Omental fat pad (tissue), 4 donors: ENCODE measurements at places on chromosomes 1 and 21. TPM values are rescaled to one million over a fixed set of nuclear protein-coding genes. Genes with fewer than 3 reads are reported as not detected.

- DNase-seq, result no peak
Measured at GRCh38 chr1:107609808-107610207, 355.2 kb downstream of the VAV3 start.

- DNase-seq, result no peak
Measured at GRCh38 chr1:24168245-24168644, 18.8 kb downstream of the IFNLR1 start.

NBPF3 gene
- 7.1 TPM for total RNA-seq

GJA5 gene
- total RNA-seq, result 34.0 TPM

DNA sequence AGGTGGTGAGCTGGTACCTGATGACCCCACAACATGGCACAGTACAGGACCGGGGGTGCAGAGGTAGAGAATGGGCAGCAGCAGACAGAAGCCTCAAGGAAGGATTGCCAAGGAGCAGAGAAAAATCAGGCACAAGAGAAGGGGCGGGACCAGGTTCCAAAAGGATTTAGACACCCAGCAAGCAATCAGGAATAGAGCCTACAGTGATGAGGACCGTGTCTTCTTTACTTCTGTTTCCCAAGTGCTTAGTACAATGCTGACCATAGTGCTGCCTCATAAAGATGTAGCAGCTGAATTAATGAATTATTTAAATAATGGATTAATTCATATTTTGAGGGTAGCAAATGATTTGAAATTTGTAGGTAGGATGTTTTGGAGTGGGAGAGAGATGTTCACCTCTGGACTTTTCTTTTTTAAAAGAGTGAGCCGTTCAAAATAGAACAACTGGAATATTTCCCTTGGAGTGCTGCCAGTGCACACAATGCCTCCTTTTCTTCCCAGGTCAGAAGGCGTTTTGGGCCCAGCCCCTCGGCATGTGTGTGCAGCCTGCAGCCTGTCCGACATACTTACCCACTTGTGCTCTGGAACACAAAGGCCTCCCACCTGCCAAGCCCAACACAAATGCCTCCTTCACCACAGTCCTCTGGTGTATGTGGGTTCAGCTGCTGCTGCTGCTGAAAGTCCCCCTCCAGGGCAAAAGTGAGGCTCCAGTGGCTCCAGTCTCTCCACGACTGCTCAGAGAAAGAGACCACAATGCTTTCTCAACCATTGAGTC, 19.6 kb downstream of the KANK4 start:
- DNase-seq, result no peak

- DNase-seq, result no peak
Measured at GRCh38 chr1:55284856-55285255, 69.7 kb upstream of the USP24 start.
